ENCODE measurements at places on chromosomes 7 and 10.

GRCh38 chr7:12401538-12402364, 1.9 kb downstream of the VWDE start:
- no peak for DNase-seq

DNA sequence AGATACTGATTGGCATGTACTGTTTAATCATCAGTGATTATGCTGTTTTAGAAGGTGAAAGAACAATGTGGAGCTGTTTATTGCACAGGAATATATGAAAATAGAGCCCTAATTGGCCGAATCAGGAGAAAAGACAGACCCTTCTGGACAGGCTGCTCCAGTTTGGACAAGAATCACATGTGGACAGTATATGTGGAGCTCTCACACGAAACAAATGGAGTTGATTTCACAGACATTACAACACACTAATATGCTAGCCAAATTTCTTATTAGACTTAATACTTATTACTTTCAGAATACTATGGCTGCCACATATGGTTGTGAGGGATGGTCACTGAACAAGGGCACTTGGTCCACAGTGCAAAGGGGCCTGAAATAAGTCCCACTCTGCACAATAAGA, 15.5 kb downstream of the TWIST1 start:
- DNase-seq: no peak

- DNase-seq: peak; percentile 6
Observed at GRCh38 chr10:99394761-99395386, 35.5 kb downstream of the GOT1 start.

- no peak for DNase-seq
Observed at GRCh38 chr10:99461230-99461629, 30.8 kb upstream of the GOT1 start.

DNA sequence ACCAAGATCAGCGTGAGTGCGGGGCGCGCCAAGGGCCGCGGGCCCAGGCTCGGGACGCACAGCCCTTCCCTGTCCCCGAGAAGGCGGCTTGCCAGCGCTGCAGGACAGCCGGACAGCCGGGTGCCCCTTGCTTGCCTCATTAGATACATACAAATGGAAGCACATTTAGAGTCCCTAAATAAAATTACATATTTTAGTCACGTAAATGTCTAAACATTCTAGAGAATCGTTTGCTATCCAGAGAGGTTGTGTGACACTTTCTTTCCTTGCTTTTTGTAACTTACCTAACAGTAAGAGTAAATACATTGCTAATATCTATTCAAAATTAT, 4.8 kb downstream of the VSTM2A start:
- DNase-seq: no peak

GRCh38 chr10:60406182-60406581, 16.5 kb upstream of the ANK3 start:
- no peak for DNase-seq

DNA sequence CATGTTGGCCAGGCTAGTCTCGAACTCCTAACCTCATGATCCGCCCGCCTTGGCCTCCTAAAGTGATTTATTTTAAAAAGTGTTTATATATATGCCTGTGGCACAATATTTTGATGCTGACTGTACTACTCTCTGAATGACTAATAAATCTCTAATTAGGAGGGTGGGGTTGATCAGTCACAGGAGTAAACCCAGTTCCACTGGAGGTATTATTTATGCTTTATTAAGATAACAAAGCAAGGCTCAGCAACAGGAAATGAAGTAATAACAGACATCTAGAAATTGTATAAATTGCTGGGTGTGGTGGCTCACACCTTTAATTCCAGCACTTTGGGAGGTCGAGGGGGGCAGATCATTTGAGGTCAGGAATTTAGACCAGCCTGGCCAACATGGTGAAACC, 26.0 kb upstream of the MCU start:
- DNase-seq: no peak

- DNase-seq: no peak
Observed at GRCh38 chr7:84697506-84697905, 489.4 kb downstream of the SEMA3D start.

- DNase-seq: no peak
Observed at GRCh38 chr7:75878312-75878768, 494 bp upstream of the RHBDD2 start.

- DNase-seq: no peak
Observed at GRCh38 chr7:45865594-45866410, 7.1 kb downstream of the CCDC201 start.

- DNase-seq: peak; percentile 54
Observed at GRCh38 chr10:132105302-132105995, 39.7 kb downstream of the JAKMIP3 start.

DNA sequence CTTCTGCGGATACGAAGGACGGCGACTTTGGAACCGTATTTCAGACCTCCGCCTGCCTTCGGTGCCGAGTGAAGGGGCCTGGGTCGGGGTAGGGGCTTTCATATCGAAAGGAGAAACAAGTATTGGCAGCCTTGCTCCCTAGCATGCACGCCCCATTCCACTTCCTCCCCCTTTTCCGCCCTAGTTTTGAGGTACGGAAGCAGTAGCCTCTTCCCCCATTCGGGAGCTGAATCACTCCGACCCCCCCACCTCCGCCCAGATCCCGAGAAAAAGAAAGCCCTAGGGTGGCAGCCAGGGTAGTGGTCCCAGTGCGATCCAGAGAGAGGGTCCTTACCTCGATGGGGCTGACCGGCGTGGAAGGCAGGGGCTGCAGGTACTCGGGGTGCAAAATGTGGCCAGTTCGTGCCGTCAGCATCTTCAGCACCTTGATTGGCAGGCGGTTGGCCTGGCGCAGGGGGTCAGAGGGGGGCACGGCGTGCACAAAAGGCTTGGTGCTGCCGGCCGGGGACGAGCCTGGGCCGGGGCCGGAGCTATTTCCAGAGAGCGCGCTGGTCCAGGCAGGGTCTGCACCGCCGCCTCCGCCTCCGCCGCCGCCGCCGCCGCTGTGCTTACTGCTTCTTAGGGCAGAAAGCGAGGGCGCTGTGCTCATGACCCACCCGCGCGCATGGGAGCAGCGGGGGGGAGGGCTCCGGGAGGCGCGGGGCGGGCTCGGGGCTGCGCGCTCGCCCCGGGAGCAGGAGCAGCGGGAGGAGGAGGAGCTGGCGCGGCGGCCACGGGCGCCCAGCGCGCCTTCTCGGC, 594 bp downstream of the ZNF503 start:
- DNase-seq: no peak

GRCh38 chr10:54808186-54808935, 7.3 kb upstream of the PCDH15 start:
- no peak for DNase-seq

DNA sequence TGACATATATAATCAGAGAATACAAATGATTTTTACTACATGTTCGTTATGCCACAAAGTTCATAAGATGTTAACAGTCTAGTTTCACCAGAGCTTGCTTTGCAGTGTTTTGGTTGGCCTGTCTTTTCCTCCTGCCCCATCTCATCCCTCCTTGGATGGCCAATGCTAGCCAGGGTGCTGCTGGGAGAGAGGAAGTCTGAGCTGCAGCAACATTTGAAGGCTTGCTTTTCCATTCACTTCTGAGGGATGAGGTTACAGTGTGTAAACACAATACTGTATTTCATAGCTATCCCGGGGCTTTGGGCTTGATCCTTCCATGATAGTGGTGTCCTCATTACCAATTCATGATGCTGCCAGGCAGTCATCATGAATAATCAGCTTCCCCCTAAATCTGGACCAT, 170.5 kb downstream of the RAB11FIP2 start:
- DNase-seq: no peak

GRCh38 chr7:144812379-144813283, 23.2 kb downstream of the TPK1 start:
- DNase-seq: peak; percentile 29

DNA sequence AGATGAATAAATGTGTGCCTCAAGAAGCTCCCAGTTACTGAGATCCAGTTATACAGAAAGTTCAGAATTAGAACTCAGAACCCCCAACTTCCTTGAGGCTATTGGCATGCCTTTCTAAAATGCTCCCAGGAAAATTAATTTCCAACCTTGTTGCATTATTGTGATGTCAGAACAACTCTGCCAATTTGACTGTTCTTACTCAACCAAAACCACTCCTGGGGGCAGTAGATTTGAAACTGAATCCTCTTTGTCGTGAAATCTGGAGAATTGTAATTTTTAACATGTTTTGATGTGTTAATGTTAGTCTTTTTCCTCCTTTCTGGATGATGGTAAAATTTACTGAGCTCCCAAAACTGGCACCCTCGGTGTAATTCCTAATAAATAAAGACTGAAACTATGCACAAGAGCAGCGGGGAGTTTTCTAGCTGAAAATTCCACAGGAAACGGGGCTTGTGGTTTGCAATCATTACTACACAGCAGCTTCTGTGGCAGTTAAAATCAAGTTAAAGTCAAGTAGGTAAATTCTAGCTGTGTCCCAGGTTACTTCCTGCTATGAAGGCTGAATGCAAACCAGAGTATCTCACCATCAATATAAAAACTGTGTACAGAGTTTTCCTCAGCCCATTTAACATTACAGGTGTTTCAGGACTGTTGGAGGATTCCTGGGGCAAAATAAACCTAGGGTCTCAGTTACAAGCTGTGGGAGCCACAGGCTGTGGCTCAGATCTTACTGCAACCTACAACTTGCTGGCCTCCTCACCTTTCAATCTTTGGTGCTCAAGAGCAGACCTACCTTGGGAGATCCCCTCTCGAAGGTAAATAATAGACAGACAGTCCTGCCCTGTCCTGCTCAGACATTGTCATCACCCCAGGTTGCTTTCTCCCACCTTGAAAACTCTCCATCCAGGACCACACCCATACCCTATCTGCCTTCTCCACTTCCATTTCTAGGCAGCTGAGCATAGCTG, 156.3 kb upstream of the KMT2E start:
- DNase-seq: no peak

DNA sequence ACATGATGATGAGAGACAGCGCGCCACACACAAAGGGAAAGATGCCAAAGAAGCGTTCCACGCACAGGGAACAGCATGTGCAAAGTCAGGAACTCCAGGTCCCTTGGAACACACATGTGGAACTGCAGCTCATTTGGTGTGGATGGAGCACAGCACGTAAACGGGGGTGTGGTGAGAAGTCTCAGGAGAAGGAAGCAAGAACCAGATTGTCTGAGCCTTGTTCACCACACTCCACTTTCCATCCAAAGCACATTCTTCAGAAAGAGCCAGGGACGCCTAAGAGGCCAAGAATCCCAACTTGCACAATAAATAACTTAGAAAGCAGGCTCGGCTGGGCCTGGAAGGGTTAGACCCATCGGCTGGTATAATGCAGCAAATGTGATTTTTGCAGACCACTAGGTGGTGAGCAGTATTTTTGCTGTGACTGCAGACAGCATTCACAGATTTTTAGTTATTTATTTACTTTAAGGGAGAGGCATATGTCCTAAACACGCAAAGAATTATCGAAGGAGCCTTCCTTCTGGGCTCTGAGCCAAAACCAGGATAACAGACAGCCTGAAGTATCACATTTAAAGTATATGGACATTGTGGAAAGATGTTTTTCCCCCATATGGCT, 27.9 kb upstream of the ASCC1 start:
- no peak for DNase-seq

DNA sequence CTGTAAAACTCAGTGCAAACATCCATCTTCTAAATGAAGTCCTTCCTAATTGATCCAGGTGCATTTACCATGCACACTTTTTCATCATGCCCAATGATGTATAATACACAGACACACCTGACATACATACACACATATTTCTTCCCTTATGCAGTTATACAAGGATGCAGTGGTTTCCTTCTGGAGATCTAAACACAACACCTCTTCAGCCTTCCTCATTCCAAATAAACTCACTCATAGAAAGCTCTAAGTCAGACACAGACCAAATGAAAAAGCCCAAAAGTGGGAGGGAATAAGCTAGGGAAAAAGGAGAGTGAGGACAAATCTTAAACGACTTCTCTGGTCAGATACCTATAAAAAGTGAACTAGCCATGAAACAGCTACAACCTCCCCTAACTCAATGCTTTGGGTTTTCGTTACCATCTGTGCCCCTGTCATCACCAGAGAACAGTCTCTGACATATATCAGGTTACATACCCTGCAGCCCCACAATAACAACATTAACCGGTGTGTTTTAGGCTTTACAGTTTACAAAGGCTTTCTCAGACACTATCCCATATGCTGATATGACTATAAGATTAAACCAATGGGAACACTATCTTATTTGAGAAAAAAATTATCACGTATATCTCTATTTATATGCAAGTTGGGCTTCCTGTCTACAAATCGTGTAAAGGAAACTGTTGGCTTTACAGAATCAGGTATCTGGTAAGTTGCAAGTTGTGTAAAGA, 675.2 kb downstream of the PHTF2 start:
- DNase-seq: no peak

GRCh38 chr10:46285300-46285699, 1.5 kb upstream of the ANTXRL start:
- no peak for DNase-seq

GRCh38 chr7:100799037-100799896, 28.1 kb downstream of the EPHB4 start:
- DNase-seq: peak; percentile 81

All from RPMI8226 (cell line).